ENCODE measurements at places on chromosomes 6 and 20.

GRCh38 chr6:81763968-81764367 lies 11.5 kb upstream of the TENT5A start:
- no peak for DNase-seq

- no peak for DNase-seq
These were observed 1.7 kb downstream of the RNF5 start for GRCh38 chr6:32179766-32180405.

DNA sequence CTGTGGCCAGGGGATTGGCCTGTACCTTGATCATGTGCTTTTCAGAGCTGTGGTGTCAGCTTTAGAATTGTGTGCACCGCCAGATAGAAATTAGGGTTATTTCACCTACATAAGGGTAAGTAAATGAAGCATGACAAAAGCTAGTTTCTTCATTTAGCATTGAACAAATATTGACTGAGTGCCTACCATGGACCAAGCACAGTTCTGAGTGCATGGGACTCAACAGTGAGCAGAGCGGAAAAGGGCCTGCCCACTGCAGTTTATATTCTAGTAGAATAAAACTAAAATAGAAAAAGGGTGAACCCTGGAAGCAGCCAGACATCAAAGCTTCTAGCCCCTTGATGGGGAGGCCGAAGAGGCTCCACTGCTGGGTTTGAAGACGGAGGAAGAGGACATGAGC lies 25.6 kb downstream of the ECT2L start:
- no peak for DNase-seq

DNA sequence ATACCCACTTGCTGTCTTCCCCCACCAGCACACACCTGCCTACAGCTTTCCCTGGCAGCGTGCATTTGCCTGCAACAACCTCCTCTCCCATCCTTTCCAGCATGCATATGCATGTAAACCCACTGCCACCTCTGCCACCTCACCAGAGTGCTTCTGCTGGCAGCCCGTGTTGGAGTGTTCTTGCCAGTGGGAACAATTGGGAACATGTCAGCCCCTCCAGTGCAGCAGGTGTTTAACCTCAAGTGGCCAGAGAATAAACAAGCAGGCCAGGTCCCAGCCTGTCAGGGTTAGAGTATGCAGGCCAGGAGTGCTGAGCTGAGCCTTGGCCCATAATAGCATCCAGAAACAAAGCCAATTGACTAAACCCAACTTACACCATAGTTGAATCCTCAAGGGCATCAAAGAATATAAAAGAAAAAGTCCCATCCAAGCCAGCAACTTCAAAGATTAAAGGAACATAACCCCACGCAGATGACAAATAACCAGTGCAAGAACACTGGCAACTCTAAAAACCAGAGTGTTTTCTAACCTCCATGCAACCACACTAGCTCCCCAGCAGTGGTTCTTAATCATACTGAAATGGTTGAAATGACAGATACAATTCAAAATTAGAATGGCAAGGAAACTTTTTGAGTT lies 1212.1 kb upstream of the CITED2 start:
- no peak for DNase-seq

GRCh38 chr6:100763617-100764241 lies 117.4 kb downstream of the ASCC3 start:
- no peak for DNase-seq
